Hepatocyte (in vitro differentiated cells): ENCODE measurements at places on chromosomes 4 and X.

GRCh38 chrX:9671998-9672397 is 93.6 kb downstream of the GPR143 start:
- DNase-seq, result no peak

DNA sequence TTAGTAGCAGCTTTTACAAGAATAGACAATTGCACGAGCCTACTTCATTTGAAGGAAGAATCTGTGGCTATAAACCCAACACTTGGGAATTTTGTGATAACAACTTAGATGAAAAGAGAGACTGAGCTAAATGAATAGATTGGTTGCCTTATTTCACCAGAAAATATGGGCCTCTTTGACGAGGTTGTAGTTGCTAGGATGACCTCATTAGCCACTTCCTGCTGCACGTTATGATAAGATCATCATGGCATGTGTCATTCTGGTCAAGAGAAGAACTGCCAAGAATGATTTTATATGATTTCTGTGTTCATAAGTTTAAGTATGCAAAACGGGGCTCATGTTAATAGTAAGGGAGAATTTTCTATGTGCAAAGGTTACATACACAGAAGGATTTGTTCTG is 321.9 kb upstream of the GIMD1 start:
- DNase-seq, result no peak

GRCh38 chrX:121782544-121782943 is 735.1 kb downstream of the GLUD2 start:
- DNase-seq, result no peak

GRCh38 chr4:80078346-80079092 is 5.5 kb upstream of the ANTXR2 start:
- DNase-seq, result no peak

GRCh38 chrX:134684956-134685355 is 26.7 kb upstream of the PLAC1 start:
- no peak for DNase-seq

GRCh38 chrX:2395261-2395992 is 105.3 kb downstream of the DHRSX start:
- no peak for DNase-seq

DNA sequence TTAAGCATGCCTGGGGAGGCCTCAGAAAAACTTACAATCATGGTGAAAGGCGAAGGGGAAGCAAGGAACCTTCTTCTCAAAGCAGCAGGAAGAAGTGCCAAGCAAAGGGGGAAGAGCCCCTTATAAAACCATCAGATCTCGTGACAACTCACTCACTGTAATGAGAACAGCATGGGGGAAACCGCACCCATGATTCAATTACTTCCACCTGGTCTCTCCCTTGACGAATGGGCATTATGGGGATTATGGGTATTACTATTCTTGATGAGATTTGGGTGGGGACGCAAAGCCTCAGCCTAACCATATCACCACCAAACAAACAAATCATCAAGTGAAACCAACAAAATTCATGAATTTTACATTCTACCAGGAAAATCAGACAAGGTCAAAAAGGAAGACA is 76.7 kb upstream of the TAB3 start:
- no peak for DNase-seq
